GM12891 (cell line): ENCODE measurements at places on chromosomes 11 and 22.

DNA sequence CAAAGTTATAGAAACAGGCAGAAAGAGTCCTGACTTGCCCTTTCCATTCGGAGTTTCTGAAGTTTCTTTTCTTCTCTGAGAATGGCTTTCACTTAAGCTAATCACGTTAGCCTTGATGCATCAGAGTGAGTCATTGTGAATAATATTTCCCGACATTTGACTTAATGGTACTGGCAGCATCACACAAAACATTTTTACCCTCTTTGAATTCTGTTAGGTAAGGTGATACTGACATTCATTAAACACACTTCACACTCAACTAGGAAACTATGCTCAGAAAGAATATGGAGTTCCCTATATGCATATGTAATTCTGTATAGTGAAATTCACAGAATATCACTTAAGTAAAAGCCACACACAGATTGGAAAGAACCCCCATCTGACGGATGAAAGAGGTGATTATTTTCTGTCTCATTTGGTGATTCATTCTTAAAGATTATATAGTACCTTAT is 120.8 kb upstream of the ARHGAP20 start:
- DNase-seq = no peak

GRCh38 chr11:14055936-14056335 is 93.4 kb downstream of the SPON1 start:
- DNase-seq = no peak

DNA sequence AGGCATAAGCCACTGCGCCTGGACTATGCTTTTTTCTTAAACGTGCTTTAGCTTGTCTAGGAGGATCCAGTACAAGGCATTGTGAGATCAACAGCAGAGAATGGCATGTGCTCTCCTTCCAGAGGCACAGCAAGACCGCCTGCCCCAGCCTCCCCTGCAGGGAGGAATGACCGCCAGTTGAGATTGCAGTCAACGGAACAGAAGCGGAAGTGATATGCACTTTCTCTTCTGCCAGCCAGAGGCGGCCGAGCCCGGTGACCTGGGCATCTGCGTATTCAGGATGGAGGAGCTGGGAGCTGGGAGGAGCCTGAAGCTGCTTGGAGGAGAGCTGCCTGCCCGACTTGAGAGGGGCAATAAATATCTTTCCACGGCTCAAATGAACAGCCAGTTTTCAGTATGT is 243.0 kb downstream of the CTTN start:
- no peak for DNase-seq

GRCh38 chr11:122112470-122113365 is 3.3 kb downstream of the BLID start:
- DNase-seq = no peak

DNA sequence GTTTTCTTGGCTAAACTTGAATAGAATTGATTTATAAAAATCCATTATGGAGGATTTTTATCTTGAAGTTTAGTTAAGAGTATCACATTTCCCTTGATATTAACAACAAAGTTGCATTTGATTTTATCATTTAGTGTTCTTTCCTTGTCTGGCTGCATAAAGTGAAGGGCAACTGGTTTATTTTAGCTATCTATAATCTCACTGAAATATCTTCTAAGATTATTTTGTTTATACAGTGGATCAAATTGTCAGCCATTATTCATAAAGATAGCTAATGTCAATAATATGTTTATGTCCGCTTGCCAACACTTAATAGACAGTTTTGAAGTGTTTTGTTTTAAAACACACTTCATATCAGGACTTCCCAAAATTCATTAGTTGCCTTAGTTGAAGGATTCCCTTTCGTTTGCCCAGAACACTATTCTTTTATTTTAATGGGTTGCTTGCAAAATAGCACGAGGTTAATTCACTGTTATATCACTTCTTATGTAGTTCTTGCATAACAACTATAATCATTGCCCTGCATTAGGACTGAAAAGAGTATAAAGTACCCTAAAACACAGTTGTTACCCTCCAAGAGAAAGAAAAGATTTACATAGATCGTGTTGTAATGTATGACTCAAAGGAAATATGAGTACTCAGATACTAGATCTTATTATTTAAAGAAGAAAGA is 73.0 kb downstream of the MSANTD4 start:
- DNase-seq = no peak

- no peak for DNase-seq
Observed at GRCh38 chr11:2891326-2892214, 6.0 kb upstream of the CDKN1C start.

DNA sequence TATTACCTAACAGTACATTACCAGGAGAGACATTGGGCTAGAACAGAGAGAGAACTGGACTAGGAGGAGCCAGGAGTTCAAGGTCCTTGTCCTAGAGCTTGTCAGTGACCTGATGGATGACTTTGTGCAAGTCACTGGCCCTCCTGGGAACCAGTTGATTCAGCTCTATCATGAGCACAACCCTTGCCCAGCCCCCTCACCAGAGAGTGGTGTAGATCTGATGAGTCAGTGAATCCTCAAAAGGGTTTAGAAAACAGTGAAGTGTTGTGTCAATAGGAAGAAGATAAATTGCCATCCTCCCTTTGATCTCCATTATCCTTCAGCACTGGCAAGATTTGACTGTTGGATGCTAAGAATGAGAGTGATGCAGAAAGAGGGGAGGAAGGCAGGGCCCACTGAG is 24.3 kb downstream of the NEU3 start:
- no peak for DNase-seq

DNA sequence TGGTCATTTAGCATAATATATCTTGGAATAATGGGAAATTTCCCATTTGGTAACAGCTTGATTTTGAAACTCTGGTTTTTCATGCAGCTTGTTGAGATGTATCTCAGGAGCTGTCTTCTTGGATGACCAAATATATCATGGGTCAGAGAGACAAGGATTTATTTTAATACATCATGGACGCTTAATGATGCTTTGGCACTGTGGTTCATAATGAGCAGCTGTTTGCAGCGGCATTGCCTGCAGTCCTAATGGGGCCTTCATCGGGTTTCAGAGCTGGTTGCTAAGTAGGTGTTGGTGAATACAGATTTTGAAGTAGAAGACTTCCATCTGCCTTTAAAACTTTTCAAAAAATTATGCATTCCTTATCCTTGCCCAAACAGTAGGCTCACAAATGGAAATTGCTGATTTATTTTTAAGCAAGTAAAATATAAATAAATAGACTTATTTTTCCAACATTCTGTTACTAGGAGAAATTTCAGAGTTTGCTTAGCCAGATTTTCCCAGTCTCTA is 389.5 kb upstream of the FAT3 start:
- DNase-seq = no peak

- DNase-seq = no peak
Observed at GRCh38 chr22:37762389-37762836, 45.3 kb upstream of the GCAT start.

DNA sequence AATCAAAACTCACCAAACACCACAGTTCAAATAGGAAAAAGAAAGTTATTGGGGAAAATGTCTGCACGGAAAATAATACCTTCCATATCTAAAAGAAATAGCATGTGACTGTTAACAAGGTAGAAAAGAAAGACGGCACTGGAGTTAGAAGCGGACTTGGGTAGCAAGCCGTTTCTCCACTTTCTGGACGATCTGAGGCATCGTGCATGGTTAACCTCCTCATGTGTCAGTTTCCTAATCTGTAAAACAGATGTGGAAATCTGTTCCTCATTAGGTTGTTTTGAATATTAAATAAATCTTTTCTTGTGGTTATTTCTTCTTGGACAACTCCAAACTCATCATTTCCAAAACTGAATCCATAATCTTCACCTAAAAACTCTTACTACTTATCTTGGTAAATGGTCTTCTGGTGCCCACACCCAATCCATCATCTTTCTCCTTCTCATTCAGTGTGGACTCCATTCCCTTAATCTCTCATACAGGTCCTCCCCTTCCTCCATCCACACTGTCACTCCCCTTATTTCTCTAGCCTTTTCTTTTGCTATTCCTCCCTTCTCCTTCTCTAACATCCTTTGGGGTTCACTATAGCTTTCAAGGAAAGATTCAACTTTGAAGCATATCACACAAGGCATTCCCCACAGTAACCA is 53.5 kb downstream of the VSIG10L2 start:
- DNase-seq = no peak

GRCh38 chr11:46972343-46972742 is 35.8 kb downstream of the CSTPP1 start:
- DNase-seq = no peak

DNA sequence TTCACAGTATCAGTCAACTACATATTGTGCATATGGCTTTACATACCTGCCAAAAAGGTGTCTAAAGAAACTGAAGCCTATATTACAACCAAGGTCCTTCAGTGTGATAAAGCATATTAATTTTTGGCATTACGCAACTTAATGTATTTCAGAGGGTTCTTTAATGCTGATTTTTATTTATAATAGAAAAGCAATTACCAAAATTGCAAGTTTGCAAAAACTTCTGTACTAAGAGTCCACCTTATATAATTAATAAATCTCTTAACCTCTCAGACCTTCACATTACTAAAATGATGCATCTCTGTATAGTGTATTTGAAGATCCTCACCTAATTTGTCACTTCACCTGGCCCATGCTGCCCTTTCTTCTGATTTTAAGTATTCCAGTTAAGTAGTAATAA is 128.6 kb downstream of the GUCY1A2 start:
- no peak for DNase-seq

DNA sequence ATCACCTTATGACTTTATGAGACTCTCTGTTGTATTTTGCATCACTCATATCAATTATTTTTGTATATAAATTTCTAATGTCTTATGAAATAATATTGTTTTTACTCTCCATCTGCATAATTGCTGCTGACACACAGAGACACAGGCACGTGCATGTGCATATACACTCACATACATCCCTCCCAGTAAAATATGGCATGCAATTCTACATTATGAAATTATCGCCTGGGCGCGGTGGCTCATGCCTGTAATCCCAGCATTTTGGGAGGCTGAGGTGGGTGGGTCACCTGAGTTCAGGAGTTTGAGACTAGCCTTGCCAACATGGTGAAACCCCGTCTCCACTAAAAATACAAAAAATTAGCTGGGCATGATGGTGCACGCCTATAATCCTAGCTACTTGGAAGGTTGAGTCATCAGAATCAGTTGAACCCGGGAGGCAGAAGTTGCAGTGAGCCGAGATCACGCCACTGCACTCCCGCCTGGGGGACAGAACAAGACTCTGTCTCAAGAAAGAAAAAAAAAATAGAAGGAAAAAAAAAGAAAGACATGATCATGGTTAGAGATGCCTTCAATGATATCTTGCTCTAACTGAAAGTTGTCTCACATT is 96.7 kb upstream of the LUZP2 start:
- DNase-seq = no peak

GRCh38 chr11:18785411-18785810 is 6.2 kb downstream of the PTPN5 start:
- no peak for DNase-seq

DNA sequence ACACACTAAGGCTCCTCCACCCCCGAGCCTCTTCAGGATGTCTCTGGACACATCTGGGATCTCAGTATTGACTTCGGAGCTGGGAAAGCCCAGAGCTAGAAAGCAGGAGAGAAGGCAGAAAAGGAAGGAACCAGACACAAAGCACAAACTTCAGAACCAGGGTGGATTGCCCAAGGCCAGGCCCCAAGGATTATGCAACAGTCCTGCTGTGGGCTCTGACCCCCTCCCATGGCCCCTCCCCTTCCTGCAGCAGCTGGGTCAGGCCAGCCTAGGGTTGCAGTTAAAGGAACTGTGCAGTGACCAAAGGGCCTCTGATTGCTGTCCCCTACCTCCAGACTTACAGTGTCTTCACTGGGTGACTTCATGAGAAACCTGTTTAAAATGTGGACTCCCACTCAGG is 5.3 kb downstream of the KCNE3 start:
- DNase-seq = no peak

GRCh38 chr11:96567667-96568066 is 177.9 kb downstream of the JRKL start:
- no peak for DNase-seq

DNA sequence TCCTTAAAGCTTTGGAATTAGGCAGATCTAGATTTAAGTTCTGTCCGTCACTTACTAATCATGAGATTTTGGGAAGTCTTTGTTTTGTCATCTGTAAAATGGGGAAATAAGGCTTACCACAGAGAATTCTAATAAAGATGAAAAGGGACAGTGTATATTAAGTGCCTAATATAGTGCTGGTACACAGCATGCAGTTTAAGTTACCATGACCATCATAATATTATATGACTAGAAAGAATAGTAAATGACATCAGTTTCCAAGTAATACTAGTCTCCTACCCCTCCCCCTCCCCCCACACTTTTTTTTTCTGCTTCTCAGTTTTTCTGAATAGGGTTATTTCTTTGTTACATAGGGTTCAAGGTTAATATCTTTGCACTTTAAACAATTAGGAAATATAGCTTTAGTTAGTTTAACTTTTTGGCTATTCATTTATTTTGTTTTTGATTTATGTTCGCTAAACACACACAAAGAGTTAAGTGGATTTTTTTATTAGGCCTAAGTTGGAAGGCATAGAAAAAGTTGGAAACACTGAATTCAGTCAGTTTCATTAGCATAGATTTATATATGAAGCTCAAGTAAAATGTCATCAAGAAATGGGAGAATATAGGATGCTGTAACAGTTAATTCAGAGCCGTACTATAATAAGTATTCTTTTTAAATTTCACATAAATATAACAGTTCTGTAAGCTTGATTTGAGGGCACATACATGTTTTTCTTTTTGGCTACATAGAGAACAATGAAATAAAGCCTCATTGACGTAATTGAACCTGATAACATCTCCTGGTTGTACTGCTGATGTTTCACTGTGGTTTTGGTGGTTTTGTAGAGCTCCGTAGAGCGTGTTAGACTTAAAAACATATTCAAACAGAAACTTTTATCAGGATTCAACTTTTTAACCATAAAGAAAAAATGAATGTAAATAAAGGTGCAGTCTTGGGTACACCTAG is 121.2 kb downstream of the PDE3B start:
- DNase-seq = peak; percentile 2

DNA sequence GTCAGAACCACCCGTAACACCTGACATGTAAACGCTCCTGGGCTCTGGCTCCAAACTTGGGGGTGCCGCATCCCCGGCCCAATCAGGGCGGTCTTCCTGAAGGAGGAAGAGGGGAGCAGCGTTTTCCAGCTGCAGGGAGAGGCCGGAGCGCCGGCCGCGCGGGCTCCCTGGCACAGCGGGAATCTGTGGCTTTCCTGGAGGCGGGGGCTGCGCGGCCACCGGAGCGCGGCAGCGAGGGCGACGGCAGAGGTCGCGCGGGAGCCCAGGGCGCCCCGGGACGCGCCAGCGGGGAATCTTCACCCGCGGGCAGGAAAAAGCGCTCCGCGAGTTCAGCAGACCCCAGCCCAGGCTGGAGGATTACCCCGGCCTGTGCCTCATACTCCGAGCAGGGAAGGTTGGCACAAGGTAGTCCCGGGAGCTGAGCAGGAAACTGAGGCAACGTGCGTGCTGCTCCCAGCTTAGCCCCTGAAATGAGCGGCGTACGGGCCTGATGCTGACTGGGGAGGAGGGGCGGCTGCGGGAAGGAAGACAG is 600 bp upstream of the ESAM start:
- no peak for DNase-seq
